Colonic mucosa (tissue), 4 donors: ENCODE measurements at places on chromosomes 7 and 10. TPM values are rescaled to one million over a fixed set of nuclear protein-coding genes. Genes with fewer than 3 reads are reported as not detected.

DNA sequence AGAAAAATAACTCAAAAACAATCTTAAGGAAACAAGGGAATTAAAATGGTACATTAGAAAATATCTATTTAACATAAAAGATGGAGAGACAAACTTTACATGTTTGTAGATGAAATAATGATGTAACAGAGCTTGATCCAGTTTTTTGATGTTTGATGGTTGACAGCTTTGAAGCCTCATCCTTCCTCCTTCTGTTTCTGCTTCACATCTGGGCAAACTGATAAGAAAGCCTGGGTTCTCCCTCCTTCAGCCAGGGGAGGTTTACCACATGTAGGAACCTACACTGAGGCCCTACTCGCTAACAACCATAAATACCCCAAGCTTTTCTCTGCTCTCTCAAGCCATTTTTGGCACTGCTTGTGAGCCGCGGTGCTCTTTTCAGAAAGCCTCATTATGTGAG, 82.8 kb upstream of the ZNF32 start:
- H3K36me3 ChIP-seq, result no peaks in the 10 kb centered on the region
- no peaks in the 10 kb centered on the region for H3K27me3 ChIP-seq
- H3K4me1 ChIP-seq, result no peaks in the 10 kb centered on the region
- no peak for DNase-seq
- H3K4me3 ChIP-seq, result no peak overlapping the region
- no peak overlapping the region for H3K27ac ChIP-seq

DNA sequence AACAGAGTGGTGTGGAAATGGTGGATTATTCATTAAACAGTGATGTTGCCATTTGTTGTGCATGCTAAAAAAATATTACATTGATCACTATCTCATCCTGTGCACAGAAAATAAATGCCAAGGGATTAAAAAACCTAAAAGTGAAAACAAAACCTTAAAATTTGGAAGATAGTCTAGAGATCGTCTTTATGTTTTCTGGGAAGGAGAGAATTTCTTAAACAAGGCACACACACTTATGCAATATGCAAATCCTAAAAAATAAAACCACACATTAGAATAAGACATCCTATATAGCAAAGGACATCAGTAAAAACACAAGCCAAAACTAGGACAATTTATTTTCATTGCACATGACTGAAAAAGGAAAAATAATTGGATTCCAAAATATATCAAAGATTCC, 54.5 kb downstream of the MACC1 start:
- no peak overlapping the region for H3K27ac ChIP-seq
- no peaks in the 10 kb centered on the region for H3K36me3 ChIP-seq
- no peak for DNase-seq
- H3K27me3 ChIP-seq, result no peaks in the 10 kb centered on the region

GRCh38 chr7:38105874-38106483, 72.1 kb upstream of the STARD3NL start:
- no peaks in the 10 kb centered on the region for H3K36me3 ChIP-seq
- H3K4me3 ChIP-seq, result no peak overlapping the region
- no peaks in the 10 kb centered on the region for H3K4me1 ChIP-seq
- no peak overlapping the region for H3K27ac ChIP-seq

DNA sequence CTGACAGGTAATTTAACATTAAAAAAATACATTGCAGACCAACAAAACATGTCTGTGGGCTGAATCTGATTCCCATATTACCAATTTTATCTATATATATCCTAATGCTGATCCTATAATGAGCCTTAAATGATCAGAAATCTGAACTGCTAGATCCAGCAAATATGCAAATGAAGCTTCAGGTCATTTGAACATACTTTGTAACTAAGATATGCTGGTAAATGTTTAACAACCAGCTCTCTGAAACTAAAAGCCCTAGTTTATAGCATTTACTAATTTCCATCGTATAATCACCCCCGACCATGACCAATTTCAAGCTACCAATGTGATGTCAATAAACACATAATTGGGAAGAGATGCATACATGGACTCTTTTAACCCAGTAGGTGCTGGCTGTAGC, 42.1 kb downstream of the PANK1 start:
- H3K4me3 ChIP-seq, result no peak overlapping the region
- H3K4me1 ChIP-seq, result no peaks in the 10 kb centered on the region
- DNase-seq, result no peak
- H3K36me3 ChIP-seq, result no peaks in the 10 kb centered on the region
- H3K27me3 ChIP-seq, result no peaks in the 10 kb centered on the region

ERVW-1 gene
- not detected for total RNA-seq

- no peaks in the 10 kb centered on the region for H3K27me3 ChIP-seq
- H3K27ac ChIP-seq, result no peak overlapping the region
- no peaks in the 10 kb centered on the region for H3K4me1 ChIP-seq
- H3K4me3 ChIP-seq, result no peak overlapping the region
These were observed 56.2 kb downstream of the JAZF1 start for GRCh38 chr7:28124413-28124812.

- H3K27ac ChIP-seq, result no peak overlapping the region
- H3K4me1 ChIP-seq, result peaks cover 16% of the 10 kb centered on the region
- H3K36me3 ChIP-seq, result no peaks in the 10 kb centered on the region
- H3K4me3 ChIP-seq, result no peak overlapping the region
- no peaks in the 10 kb centered on the region for H3K27me3 ChIP-seq
These were observed 1.4 kb upstream of the SH3PXD2A start for GRCh38 chr10:103856797-103857170.

DNA sequence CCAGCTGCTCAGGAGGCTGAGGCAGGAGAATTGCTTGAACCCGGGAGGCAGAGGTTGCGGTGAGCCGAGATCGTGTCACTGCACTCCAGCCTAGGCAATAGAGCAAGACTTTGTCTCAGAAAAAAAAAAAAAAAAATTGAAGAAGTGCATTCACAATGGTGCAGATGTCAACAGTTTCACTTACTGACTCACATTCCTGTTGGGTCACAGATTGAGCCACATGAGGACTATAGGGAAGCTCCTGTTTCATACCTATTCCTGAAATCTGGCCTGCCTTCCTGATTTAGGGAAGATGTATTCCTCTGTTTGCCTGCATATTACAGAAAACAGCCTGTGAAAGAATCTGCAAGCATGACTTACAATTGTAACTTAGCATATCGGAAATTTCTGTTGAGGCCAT, 78.2 kb downstream of the AKR1C4 start:
- no peaks in the 10 kb centered on the region for H3K4me1 ChIP-seq
- H3K36me3 ChIP-seq, result no peaks in the 10 kb centered on the region
- DNase-seq, result no peak
- no peak overlapping the region for H3K27ac ChIP-seq
- no peak overlapping the region for H3K4me3 ChIP-seq
- H3K27me3 ChIP-seq, result no peaks in the 10 kb centered on the region

DNA sequence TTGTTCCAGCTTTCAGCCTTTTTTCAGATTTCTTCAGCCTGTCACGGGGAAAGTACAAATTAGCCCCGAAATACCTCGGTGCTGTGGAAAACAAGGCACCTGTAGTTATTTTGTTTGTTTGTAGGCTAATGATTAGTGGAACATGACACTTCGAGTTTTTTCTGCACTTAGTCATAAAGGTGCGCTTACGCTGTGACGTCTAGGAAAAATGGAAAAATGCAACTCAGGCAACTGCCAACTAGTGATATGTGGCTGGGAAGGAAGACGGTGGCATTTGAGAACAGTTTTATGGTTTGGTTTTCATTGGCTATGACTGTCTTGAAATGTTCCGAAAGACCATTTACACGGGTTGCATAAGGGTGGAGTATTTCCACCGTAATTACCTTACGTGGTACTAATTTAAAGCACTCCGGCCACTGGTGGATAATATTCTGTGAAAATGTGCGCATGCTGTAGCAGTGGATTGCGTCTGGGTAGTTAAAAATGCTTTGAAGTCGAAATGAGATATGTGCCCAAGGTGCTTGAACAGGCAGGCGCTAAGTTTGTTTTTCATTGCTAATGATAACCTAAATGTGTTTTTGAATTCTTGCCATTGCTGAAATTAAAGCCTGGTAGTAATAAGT, 94.5 kb upstream of the CELF2 start:
- DNase-seq, result no peak
- H3K27me3 ChIP-seq, result no peaks in the 10 kb centered on the region
- no peak overlapping the region for H3K4me3 ChIP-seq
- no peaks in the 10 kb centered on the region for H3K4me1 ChIP-seq
- H3K27ac ChIP-seq, result no peak overlapping the region
- no peaks in the 10 kb centered on the region for H3K36me3 ChIP-seq

EBLN1 gene
- not detected for total RNA-seq

GRCh38 chr7:150851492-150852370, 586 bp upstream of the AOC1 start:
- H3K27me3 ChIP-seq, result no peaks in the 10 kb centered on the region
- no peaks in the 10 kb centered on the region for H3K36me3 ChIP-seq
- H3K4me1 ChIP-seq, result no peaks in the 10 kb centered on the region
- no peak for DNase-seq

DNA sequence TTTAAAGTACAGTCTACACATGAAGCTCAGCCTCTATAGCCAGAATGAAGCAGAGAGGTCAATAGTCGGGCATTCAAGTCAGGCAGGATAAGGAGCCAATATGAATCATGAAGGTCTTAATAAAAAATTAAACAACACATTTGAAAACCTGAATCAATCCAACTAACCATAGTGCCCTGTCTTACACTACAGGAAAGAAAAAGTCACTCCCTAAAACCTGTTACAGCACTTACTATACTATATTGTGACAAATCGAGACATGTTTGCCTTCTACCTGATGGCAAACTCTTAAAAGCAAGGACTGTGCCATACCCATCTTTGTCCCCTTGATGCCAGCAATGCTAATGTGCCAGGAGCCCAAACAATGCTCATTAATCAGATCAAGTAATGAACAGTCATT, 117.6 kb downstream of the HTR7 start:
- H3K4me3 ChIP-seq, result no peak overlapping the region
- H3K27me3 ChIP-seq, result no peaks in the 10 kb centered on the region
- H3K4me1 ChIP-seq, result no peaks in the 10 kb centered on the region

DNA sequence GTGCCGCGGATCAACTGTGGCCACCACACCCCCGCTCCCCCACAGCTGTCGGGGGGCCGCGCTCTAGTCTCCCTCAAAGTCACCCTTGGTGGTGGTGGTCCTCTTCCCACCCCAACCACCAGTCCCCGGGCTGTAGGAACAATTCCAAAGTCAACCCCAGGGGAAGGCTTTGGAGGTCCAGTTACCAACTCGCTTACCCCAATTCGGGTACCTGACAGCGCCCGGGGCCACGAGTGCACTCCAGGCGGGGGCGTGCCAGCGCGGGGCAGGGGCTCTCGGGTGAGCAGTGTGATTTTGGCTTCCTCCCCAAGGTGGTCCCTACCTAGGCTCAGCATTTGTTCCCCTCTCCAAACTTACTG, 584 bp upstream of the ZMIZ1 start:
- H3K4me1 ChIP-seq, result peaks cover 18% of the 10 kb centered on the region
- H3K27ac ChIP-seq, result peak overlapping the region; percentile 99
- peak overlapping the region; percentile 79 for H3K4me3 ChIP-seq
- peak; percentile 66 for DNase-seq

- no peak overlapping the region for H3K4me3 ChIP-seq
- DNase-seq, result no peak
- no peak overlapping the region for H3K27ac ChIP-seq
- H3K4me1 ChIP-seq, result no peaks in the 10 kb centered on the region
- no peaks in the 10 kb centered on the region for H3K27me3 ChIP-seq
These were observed 10.7 kb downstream of the FGL2 start for GRCh38 chr7:77188731-77189437.

DNA sequence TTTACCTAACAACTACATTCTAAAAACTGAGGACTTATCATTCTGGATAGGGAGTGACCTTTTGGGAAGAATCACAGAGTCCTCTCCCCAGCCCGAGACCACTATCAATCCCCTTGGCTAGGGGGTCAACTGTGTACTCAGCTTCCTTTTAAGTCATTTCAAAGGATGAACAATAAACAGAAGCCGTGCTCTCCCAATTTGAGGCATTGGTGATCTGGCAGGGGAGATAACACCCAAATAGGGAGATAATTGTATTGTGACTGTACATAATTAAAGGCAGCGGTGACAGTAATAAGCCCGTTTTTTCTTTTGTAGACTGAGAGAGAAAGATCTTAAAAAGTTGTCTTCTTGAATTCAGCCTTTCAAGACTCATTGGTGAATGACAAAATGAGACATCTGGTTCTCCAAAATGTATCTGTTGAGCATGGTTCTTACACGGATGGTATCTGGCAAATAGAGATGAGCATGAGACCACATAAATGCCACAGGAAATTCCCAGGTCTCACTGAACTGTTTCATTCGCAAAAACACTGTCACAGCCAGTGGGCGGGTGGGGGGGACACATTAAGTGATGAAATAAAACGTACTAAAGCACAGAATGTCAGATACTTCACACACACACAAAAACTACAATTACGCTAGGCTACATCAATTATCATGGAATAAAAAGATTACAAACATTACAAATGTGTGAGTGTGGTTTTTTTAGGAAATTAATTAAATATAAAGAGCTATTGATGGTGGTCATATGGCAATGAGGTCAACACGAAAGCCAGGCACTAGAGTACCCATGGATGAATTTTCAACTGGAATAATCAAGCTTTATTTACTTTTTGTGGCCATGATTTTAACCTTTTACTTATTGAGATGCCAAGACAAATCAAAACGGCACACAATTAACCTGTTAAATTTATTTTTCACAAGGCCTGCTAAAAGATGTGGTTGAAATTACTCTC, 108.4 kb downstream of the HIPK2 start:
- H3K27ac ChIP-seq, result no peak overlapping the region
- no peaks in the 10 kb centered on the region for H3K36me3 ChIP-seq
- DNase-seq, result no peak
- H3K4me1 ChIP-seq, result no peaks in the 10 kb centered on the region
- no peaks in the 10 kb centered on the region for H3K27me3 ChIP-seq

- H3K27me3 ChIP-seq, result no peaks in the 10 kb centered on the region
- peaks cover 3% of the 10 kb centered on the region for H3K4me1 ChIP-seq
- H3K36me3 ChIP-seq, result no peaks in the 10 kb centered on the region
- DNase-seq, result no peak
- H3K4me3 ChIP-seq, result no peak overlapping the region
- H3K27ac ChIP-seq, result no peak overlapping the region
These were observed 7.0 kb upstream of the CAMK2G start for GRCh38 chr10:73881221-73881919.

DNA sequence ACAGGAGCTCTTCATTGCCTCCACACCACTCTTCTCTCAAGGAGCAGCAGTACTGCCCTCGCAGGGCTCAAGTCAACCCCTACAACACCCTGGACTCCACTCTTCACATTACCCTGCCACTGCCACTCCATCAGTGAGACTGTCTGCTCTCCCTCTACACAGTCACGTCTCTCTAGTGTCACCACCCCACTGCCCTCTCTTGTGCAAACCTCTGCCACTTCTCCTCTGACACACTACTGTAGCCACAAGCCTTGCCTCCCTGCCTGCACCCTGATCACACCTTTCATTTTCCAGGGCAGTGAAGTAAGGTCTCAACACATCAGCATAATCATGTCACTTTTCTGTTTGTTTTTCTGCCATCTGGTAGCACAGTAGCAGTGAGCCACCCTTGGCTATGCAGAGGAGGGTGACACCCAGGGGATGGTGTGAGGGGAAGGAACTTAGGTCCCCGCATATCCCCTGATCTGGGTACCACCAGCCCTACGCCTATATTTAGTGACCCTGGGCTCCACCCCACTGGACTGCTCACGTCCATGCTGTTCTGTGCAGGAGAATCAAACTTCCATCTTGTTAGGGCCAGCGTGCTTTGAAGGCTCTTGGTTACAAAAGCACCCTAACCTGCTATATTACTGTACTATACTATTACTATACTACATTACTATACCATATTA, 1.6 kb downstream of the C10orf143 start:
- no peaks in the 10 kb centered on the region for H3K27me3 ChIP-seq
- H3K27ac ChIP-seq, result no peak overlapping the region
- no peaks in the 10 kb centered on the region for H3K36me3 ChIP-seq
- H3K4me3 ChIP-seq, result peak overlapping the region; percentile 67
- peaks cover 11% of the 10 kb centered on the region for H3K4me1 ChIP-seq
